ENCODE measurements at places on chromosomes 16 and 17.

GRCh38 chr16:15949210-15950160, at the start of gene ABCC1:
Gene ABCC1, plus strand, starts transcription at chr16:15949616. Its CDS starts 136 bp downstream, at chr16:15949752.
- peak; percentile 30 for DNase-seq

DNA sequence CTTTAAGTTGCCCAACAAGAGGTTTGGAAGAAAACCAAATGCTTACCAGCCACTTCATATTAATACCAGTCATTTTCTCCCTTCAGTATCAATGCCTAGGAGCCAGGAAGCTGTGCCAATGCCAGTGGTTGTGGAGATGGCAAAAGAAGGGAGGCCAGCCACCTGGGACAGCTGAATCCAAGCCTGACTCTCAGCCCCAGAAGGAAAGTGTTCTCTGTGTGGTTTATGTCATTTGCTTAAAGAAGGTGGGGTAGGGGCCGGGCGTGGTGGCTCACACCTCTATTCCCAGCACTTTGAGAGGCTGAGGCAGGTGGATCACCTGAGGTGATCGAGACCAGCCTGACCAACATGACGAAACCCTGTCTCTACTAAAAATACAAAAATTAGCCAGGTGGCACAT, 13.4 kb downstream of the C17orf78 start:
- no peak for DNase-seq

DNA sequence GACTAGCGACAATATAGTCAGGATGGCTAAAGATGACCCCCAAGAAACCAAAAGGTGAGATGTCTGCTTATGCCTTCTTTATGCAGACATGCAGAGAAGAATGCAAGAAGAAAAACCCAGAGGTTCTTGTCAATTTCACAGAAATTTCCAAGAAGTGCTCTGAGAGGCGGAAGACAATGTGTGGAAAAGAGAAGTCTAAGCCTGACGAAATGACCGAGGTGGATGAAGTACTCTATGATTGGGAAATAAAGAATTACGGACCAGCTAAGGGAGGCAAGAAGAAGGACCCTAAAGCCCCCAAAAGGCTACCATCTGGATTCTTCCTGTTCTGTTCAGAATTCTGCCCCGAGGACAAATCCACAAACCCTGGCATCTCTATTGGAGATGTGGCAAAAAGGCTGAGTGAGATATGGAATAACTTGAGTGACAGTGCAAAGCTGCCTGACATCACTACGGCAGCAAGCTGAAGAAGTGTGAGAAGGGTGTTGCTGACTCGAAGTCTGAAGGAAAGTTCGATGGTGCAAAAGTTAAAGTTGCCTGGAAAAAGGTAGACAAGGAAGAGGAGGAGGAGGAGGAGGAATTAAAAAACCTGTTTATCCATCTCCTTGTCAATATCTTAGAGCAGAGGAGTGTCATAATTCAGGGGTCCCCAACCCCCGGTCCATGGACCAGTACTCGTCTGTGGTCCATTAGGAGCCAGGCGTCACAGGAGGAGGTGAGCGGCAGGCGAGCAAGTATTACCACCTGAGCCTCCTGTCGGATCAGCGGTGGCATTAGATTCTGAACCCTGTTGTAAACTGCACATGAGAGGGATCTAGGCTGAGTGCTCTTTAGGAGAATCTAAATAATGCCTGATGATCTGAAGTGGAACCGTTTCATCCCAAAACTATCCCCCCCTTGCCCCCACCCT, 25.1 kb upstream of the ADGRG1 start:
- no peak for DNase-seq

DNA sequence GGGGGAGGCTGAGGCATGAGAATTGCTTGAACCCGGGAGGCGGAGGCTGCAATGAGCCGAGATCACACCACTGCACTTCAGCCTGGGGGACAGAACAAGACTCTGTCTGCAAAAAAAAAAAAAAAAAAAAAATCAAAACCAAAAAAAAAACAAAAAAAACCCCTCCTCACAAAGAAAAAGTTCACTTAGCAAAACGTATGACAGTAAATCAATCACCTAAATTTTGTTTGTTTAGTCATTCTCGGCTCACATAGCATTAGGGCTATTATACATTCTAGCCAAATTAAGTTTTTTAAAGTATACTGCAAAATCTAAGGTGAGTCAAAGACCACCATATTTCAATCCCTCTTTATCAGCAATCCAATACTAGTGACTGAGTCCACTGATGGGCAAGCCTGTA, 5.7 kb downstream of the ZNF652 start:
- no peak for DNase-seq

DNA sequence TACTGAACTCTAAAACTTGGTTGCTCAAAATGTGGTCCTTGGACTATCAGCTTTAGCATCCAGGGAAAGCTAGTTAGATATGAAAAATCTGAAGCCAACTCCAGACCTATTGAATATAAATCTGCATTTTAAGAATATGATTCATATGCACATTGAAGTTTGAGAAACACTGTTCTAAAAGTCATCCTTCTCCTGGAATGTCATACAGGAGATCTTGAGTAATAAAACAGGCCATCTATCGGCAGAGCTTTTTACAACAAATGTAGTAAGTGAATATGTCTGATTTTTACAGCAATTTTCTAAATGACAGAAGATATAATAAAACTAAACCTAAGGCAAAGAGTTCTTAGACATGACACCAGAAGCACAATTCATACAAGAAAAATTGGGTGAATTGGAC, 140.4 kb downstream of the PMP22 start:
- no peak for DNase-seq

DNA sequence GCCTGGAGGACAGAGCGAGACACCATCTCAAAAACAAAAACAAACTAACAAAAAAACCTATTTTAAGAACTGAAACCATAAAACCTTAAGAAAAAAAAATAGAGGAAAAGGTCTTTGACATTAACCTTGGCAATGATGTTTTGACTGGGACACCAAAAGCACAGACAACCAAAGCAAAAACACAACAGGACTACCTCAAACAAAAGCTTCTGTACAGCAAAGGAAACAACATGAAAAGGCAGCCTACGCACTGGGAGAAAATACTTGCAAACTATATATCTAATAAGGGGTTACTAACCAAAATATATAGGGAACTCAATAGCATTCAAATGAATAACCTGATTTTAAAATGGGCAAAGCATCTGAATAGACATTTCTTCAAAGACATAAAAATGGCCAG, 32.3 kb downstream of the CDR2 start:
- DNase-seq, result no peak

GRCh38 chr17:1820528-1821252, 9.0 kb downstream of the SMYD4 start:
- DNase-seq, result no peak

DNA sequence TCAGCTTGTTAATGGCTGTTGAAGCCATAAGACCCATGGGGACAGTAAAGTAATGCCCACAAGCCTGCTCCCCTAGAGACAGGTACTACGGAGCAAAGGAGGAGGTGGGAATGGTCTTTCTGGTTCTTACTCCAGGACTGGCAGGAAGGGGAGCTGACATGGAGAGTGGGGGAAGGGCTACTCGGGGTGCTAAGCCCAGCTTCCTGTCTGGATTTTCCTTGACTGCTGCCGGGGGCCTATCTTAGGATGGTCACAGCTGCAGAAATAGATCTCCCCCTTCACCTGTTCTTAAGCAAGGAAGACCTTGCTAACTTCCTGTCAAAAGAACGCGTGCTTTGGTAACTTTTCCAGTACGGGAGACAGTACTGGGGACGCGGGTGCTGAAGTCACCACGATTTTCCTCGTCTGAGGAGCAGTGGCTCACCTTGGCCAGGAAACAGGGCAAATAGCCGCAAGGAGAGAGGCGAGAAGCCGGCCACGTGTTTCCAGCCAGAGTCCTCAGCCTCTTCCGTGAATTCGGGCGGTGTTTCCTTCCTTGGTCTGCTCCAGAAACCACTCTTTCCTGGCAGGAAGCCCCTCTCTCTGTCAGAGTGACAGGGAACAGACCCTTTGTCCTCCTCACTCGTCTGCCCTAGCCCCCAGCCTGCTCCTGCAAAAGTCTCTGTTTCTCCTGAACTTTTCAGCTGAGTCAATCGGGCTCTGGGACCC, 656 bp upstream of the PRR29 start:
- DNase-seq, result no peak

DNA sequence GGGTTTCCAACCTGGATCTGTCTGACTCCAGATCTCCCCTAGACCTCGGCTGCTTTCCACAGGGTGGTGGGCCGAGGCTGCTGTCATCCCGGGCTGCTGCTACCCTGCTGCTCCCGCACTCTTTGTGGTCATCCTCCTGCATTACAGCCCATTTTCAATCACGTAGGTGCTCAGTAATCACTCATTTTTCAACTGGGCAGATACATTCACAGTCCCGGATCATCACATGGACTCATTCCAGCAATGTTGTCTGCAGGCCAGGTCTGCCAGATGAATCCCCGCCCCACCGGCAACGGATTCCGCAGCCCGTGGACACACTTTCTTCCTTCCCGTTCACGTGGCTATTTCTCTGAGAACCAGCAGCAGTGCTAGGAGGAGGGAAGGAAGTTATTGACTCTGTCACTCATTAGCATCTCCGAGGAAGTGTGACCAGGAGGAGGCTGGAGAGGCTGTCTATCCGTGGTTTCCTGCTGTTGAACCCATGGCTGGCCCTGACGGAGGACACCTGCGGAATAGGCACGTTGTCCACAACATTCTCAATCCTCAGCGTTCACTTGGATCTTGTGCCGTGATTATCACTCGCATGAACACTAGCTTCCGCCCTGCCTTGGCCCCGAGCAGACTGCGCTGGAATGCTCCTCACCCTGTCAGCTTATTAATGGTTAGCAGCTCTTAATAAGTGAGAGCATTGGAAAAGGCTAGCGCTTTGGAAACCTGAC, 14.7 kb upstream of the ZCCHC14 start:
- no peak for DNase-seq

DNA sequence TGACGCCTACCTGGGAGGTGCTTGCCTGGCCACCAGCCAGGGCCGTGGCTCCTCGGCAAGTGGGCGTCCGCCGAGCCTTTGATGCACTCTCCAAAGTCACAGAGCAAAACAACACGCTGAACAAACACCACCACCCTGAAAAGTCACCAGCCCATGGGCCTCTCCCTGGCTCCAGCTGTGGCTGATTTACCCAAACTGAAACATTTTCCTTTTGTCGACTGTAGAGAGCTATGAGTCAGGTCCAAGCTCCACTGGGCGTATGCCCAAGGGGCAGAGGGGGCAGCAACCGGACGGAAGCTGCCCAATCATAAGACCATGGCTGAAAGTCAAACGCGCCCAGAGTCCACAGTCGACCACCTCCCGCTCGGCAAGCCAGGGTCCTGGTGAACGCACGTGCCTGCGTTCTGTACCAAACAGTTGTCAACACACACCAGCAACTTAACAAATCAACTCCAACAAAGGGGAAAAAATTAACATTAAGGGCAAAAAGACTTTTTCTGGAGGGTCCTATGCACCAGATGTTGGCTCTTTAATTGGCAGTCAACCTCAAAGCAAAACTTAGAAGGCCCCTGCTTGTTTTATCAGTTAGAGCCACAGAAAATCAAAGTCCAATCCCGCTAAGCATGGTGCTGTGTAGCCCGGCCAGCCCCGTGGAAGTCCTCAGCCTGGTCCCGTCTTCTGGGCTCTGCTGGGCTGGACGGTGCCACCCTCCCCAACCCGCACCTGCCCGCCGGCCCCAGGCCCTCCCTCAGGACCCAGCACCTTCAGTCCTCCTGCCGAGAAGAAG, 47.3 kb downstream of the TBC1D16 start:
- peak; percentile 38 for DNase-seq

GRCh38 chr16:85174871-85175723, 62.8 kb upstream of the CIBAR2 start:
- no peak for DNase-seq
